Fibroblast of skin of right quadriceps (primary cell): ENCODE measurements at places on chromosomes 5 and 9.

- DNase-seq = no peak
Measured at GRCh38 chr9:104905931-104906330, 22.0 kb downstream of the ABCA1 start.

DNA sequence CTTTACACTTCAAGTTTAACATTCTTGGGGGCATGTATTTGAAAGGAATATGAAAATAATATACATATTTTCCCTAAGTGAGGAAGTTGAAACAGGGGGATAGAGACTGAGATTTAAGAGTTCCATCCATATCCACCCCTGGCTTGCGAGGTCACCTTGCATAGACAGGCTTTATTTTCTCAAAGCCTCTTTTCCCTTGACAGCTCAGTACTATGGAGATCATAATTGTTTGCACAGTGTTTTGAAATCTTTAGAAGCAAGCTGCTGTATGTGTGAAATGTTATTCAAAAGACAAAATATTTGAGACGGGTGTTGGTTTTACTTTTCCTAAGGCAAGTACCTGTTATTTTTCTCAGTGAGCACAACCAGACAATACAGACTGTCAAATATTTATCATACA, 163.1 kb downstream of the LRRC70 start:
- DNase-seq = no peak

- no peak for DNase-seq
Measured at GRCh38 chr9:133866946-133867345, 125.2 kb downstream of the VAV2 start.

GRCh38 chr9:120303519-120303918, 276.4 kb downstream of the CDK5RAP2 start:
- DNase-seq = no peak

DNA sequence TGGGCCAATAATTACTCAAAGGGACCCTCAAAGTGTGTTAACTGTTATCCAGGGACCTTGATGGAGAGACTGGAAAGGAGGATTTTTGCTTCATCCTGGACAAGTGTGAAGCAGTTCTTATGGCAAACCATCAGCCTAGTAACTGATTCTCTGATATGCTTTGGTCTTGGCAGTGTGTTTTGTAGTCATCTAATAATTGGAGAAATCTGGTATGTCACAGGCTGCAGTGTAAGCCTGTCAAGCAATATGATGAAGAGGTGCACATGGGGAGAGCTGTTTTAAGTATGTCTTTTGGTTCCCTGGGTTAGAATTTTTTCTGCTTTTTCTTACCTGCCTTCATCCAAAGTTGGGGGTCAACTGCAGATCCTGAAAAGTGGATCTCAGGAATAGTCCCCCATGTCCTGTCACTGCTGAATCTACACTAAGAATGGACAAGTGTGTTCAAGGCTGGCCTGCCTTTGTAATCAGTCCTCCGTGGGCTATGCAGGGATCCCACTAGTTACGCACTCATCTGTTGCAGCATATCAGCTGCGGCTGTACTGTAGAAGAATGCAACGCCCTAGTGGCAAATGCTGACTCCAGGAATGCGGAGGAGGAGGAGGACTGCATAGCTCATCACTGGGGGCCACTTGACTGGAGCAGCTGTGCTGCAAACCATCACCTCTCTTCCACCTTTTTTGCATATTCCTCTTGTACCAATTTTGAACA, 1.9 kb downstream of the SPTAN1 start:
- DNase-seq = peak; percentile 89

DNA sequence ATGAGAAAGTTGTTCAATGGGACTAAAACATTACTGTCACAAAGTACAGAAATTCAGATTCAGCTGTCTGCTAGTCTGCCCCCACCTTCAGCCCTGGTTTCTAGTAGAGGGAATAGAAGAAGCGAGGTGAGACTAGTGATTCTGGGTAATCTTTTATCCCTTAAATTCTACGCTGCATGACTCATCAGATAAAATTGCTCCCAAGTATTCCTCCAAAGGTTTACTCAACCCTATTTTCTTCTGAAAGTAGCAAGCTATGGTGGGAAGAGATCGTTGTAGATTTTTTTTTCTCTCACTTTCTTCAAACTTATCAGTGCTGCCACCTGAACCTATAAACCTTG, 318.9 kb upstream of the RIOK2 start:
- peak; percentile 14 for DNase-seq

DNA sequence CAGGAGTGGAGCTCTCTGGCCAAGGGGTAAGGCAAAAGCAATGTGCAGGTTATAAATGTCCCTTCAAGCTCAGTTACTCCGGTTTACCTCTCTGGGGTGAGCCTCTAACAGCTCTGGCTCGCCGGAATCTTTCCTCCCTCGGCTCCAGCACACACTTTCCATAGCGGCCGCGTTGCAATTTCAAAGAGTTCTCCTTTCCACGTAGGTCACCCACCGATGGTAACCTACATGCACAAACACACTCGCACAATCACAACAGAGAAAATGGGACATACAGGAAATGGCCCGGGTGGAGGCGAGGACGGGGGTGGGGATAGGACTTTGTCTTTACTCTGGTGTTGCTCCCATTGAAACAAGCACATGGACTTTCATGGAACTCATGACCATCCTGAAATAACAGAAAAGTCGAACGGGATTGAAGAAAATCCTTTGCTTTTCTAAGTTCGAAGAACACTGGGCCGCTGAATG, 1.2 kb downstream of the LHFPL2 start:
- DNase-seq = peak; percentile 13

DNA sequence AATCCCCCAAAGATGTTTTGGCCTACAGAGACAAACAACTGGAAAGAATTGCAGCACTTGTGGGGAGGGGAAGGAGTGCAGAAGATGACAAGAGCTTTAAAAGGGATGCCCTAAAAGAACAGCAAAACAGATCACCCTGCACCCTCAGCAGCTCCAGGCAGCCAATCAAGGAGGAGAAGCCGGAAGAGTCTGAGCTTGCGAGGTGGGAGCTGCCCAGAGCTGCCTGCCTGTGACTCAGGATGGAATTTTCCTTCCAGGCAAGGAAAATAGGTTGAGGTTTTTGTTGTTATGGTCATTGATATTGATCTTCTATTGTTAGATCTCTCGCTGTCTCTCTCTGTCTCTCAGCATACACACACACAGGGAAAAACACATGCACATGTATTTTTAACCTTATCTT, 70.3 kb upstream of the MAP1B start:
- no peak for DNase-seq

DNA sequence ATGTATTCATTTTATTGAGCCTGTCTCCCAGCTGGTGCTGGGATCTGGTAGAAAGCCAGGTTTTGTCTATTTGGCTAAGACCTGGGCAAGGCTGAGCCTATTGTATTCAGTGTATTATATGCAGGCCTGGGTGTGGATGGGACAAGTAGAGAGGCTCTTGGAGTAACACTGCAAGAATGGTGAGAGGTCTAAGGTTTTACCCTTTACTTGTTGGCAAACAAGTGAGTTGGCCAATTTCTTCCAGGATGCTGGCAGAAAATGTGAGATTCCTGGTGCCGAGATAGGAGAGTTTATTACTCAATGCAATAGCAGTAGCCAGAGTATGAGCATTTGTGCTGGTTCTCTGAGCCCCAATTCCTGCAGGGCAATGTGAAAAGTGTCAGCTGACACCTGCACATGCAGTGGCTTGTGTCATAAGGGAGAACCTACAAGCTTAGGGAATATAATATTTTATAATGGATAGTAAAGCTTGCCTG, 141.7 kb upstream of the PRLR start:
- no peak for DNase-seq

DNA sequence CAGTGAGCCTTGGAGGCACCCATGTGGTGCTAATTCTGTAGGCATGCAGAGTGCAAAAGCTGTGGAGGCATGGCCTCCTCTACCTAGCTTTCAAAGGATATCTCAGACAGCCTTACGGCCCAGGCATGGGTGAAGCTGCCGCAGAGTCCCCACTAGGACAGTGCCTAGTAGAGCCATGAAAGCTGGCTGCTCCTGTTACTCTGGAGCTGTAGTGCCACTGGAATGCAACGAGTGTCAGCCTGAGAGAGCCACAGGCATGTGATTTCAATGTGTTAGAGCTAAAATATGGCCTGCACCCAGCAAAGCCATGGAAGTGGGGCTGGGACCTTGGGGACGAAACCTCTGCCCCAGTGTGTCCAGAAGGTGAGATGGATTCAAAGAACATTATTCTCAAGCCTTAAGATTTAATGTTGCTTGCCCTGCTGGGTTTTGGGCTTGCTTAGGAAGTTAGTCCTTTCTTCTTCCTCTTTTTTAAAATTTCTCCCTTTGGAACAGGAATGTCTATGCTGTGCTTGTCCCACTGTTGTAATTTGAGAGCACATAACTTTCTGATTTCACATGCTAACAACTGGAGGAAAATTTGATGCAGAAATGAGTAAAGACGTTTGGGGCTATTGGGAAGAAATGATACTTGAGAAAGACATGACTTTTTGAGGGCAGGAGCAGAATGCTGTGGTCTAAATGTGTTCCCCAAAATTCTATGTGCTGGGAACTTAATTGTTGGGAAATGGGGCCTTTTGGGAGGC, 298.4 kb downstream of the PSAT1 start:
- DNase-seq = peak; percentile 73

DNA sequence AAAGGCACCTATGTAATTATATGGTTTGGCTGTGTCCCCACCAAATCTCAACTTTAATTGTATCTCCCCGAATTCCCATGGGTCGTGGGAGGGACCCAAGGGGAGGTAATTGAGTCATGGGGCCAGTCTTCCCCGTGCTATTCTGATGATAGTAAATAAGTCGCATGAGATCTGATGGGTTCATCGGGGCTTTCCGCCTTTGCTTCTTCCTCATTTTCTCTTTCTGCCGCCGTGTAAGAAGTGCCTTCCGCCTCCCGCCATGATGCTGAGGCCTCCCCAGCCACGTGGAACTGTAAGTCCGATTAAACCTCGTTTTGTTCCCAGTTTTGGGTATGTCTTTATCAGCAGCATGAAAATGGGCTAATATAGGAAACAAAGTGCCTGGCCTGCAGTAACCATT, 56.6 kb downstream of the TSPAN17 start:
- no peak for DNase-seq

DNA sequence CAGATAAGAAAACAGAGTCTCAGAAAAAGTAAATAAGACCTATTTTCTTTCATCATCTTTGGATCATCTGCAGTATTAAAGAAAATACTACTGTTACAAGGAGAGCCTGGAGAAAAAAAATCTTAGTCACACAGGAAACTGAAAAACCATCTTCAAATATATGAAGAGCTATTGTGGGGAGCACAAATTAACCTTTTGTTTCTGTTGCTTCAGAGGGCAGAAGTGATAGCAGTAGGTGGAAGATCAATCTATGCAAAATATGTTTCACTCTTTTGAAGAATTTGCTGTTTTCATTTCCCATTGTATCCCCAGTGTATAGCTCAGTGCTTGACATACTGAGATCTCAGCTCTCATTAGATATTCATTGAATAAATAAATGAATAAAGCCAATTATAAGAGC, 13.1 kb upstream of the CEMIP2 start:
- no peak for DNase-seq

- no peak for DNase-seq
Measured at GRCh38 chr5:164470312-164470711, 964.9 kb downstream of the MAT2B start.

- DNase-seq = no peak
Measured at GRCh38 chr5:159258361-159258760, 4.7 kb upstream of the UBLCP1 start.

GRCh38 chr5:168990679-168991078, 310.3 kb downstream of the SLIT3 start:
- DNase-seq = no peak

GRCh38 chr9:91451431-91452270, 28.0 kb upstream of the NFIL3 start:
- peak; percentile 18 for DNase-seq

DNA sequence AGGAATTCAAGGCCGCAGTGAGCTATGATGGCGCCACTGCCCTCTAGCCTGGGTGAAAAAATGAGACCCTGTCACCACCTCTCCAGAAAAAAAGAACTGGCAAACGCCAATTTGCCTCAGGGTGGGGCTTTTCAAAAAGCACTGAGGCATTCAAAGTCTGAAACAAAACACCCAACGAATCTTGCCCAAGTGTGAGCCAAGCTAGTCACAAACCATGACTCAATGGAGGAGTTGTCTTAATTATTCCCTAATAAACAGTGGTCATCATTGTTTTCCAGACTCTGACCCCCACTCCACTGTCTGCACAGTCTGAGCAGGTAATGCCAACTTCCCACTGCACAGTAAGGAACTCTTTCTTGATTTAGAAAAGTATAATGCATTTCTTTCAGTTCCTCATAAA, 16.8 kb downstream of the FRMD3 start:
- DNase-seq = no peak

DNA sequence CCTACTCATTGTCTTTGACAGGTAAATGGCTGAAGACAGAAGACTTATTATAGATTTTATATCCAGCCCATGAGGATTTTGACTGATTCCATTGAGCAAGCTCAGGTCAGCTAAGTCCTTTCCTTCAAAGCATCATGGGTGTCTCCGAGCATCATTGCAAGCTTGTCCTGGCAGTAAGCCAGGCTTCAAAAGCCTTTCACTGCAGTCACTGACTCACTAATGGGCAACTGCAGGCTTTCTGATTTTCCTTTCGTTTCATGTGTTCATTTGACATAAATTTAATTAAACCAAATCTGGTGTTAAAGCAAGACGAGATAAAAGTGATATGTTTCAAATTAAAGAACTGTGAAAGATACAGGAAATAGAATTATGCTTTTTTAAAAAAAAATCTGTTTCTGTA, 426.2 kb downstream of the ANXA1 start:
- DNase-seq = peak; percentile 14

GRCh38 chr9:96574931-96575351, 44.7 kb downstream of the CDC14B start:
- DNase-seq = no peak

DNA sequence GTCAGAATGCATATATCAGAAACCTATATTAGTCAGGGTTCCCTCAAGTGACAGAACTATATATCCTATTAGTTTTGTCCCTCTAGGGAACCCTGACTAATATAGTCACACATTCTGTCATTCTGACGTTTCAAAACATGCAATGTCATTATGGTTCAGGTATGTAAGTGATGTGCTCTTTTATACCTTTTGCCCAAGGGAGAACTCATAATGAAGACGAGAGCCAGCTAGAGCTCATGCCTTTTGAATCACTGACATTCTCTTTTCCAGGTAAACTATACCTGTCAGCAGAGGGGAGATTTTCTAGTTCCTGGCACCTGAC, 576.7 kb downstream of the LRRC70 start:
- DNase-seq = no peak

DNA sequence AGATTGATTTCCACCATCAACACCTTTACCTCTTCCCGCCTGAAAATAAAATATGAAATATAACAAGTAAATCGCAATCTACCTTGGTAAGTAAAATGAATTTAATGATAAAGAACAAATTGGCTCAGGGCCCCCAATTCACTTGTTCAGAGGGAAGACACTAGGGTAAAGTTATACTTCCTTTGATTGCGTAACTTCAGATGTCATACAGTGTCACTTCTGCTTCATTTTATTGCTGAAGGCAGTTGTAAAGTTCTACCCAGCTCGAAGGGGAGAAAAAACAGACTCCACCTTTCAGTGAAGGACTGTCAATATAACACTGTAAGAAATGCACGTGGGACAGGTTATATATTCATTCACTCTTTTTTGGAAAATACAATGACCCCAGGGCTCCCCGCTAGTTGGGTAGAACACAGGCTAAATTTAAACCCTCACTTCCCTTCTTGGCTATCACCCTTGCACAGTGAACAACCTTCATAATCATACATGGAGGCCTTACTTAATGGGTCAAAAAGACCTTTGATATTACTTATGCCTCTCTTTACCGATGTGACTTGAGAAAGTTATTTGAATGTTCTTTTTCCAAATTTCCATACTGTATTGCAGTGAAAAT, 848.8 kb downstream of the MAT2B start:
- DNase-seq = no peak
